Stimulated activated CD4-positive, alpha-beta T cell treated with anti-CD3 and anti-CD28 coated beads, Interleukin-4, amount 100 ng/mL, for 48 hours (primary cell): ENCODE measurements at places on chromosomes 11 and 22.

DNA sequence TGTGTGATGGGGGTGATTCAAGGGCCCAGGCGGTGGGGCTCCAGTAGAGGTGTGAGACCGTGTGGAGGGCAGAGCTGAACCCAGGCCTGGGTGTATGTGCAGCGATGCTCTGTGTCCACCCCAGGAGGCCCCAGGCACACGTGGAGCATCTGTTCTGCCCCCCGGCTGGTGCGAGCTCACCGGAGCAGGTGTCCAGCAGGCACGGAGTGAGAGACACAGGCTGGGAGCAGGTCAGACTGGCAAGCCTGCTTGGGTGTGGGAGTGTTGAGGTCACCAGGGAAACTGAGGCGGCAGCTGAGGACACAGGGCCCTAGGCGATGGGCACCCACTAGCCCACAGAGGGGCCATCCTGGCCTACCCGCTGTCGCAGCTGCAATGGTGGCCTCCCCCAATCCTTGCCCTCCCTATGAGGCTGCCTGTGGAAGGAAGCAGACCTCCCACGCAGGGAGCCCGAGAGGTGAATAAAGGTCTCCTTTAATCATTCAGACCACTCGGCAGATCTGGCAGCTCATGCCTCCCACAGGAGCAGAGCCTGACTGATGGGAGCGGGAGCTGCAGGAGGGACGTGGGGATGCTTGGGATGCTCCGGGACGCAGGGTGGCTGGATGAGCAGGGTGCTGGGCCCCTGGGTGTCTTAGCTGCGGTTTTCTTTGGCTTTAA is 1165.1 kb downstream of the BRD1 start:
- no peak for DNase-seq

DNA sequence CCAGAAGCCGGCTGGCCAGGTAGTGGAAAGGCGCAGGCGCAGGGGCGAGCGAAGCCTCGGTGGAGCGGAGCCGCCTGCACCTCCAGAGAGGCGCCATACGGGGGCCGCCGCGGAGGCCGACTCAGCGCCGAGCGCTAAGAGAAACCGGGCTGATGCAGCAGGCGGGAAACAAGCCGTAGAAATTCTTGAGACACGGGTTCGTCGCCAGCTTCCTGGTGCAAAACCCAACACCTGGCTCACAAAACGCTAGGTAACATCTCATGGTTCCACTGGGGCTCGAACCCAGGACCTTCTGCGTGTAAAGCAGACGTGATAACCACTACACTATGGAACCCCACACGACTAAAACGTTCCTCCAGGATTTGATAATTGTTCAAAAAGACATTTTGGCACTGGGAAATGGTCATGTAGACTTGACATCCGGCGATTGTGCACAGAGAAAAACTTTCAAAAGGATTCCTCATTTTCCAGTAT is 39.1 kb downstream of the OR4D9 start:
- peak; percentile 87 for DNase-seq

GRCh38 chr11:48182860-48183526 is 33.6 kb upstream of the OR4B1 start:
- no peak for DNase-seq

- DNase-seq: no peak
Measured at GRCh38 chr22:42799461-42800405, 57.3 kb downstream of the ARFGAP3 start.

DNA sequence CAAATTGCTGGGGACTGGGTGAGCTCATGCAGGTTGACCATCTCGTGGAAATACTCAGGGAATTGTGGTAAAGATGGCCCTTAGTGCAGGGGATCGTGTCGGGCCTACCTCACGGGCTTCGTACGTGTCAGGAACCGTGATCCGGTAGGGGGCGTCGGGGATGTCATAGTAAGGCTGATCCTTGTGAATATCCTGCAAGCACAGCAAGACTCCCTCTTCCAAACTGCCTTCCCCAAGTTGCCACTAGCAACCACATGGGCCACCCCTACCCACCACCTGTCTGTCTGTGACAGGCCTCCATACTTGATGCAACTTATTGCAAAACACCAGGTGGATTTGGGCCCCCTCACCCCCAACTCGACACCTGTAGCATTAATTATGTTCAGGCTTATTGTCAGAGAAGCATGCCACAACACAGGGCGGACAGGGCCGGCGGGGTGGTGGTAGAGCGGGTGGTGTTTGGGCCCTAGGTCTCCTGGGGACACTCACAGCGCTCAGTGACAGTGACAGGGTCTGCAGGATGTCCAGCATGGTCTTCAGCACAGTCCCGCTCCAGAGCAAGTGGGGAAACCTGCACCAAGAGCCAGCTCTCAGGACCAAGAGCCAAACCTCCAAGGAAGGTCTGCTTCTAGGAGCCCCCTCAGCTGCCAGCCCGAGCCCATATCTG is 22.6 kb upstream of the SERPIND1 start:
- DNase-seq: no peak

GRCh38 chr22:45577746-45578523 is 75.3 kb downstream of the FBLN1 start:
- DNase-seq: peak; percentile 66

- DNase-seq: no peak
Measured at GRCh38 chr22:45946805-45947600, 30.0 kb downstream of the WNT7B start.

GRCh38 chr22:43840431-43840830 is 21.9 kb downstream of the SULT4A1 start:
- DNase-seq: no peak

DNA sequence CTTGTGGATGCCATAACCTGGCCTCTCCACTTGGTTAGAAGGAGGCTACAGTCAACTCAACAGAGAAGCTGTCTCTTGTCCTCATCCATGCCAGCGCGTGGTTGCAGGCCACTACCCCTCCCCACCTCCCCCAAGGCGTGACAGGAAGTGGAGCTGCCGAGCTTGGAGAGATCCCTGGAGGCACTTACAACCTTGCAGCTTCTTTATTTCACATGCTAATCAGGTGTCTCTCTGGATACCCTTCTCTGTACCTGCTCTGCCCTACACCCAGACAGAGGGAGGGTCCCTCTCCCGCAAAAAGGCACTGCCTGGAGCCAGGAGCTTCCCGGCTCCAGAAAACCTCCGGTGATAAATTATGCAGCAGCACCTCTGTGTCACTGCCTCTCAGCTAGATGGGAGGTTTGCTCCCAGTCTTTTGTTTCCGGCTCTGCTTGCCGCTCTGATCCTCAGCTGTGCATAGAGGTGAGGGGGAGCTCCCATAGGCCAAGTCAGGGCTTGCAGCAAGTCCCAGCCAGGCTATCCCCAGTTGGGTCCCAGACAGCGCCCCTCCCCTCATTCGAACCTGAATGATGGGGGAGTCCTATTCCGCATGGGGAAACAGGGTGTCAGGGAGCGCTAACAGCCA is 5.7 kb downstream of the LRP4 start:
- DNase-seq: no peak

DNA sequence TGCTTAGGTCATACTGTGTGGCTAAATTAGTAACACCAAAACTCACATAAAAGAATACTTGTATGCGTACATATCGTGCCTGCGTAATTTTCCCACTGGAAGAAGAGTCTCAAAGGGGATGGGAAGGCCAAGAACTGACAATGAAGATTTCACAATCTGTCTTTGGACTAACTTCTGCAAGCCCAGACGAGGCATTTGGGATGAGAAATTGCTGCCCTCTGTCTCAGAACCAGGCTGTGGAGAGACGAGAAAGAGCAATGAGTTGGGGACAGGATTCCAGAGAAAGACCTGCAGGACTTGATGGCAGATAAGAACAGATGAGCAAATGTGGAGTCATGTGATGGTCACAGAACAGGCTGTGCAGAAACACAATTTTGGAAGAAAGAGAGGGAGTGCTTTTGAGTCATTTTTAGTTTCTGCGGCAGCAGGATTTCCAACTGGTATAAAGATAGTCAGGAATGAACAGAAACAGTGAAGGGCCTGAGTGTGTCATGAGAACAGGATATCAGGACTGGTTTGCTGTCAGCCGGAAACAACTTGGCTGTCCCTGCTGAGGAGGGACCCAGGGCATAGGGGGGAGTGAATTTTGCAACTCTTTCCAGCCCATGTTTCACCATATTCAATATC is 82.7 kb upstream of the CTSC start:
- DNase-seq: no peak

- no peak for DNase-seq
Measured at GRCh38 chr11:11841116-11841722, 553 bp upstream of the USP47 start.

GRCh38 chr11:1460396-1460985 is 26.1 kb downstream of the MOB2 start:
- DNase-seq: no peak

DNA sequence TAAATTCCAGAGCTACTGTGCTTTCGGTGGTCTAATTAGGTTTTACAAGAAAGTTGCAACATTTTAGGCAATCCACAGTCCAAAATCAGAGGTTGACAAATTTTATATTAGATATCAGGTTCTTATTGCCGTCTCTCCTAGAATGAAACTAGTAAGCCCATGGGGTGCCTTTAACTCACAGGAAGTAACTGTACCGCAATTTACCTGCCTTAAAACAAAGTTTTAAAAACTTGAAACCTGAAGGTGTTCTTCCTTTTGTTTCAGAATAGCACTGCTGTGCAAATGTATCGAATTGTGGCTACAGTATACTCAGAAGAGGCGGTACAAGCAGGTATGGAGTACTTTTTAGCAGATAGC is 77.2 kb downstream of the PISD start:
- no peak for DNase-seq

- no peak for DNase-seq
Measured at GRCh38 chr11:59708537-59708936, 5.1 kb downstream of the OR10V1 start.

- no peak for DNase-seq
Measured at GRCh38 chr22:27480487-27480886, 321.1 kb downstream of the MN1 start.

DNA sequence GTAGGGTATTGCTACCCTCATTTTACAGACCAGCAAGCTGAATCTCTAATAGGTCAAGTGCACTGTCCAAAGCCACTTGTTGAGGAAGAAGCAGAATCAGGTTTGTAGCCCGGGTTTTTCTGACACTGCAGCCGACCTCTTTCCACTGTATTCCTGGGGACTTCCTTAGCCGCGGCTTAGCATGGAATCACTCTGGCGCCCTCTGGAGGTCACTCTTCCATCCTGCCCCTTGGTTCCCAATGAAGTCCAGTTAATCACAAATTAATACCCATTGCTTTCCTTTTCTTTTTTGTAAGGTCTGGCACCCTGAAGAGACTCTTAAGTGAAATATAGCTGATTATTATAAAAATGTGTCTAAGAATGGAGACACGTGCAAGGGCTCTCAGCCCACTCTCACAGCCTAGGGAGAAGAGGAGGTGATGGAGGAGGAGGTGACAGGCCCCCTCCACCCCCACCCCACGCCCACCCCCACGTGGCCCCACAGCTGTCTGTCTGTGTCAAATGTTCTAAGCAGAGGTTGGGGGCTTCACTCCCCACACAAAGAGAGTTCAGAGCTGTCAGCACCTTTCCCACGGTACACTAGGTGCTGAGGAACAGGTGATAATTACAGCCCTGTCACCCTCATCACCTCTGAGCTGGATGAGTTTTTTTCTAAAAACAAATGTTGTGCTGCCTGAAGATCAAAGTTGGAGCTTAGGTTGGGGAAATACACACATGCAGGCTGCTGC is 57.7 kb upstream of the DRD2 start:
- DNase-seq: peak; percentile 40

DNA sequence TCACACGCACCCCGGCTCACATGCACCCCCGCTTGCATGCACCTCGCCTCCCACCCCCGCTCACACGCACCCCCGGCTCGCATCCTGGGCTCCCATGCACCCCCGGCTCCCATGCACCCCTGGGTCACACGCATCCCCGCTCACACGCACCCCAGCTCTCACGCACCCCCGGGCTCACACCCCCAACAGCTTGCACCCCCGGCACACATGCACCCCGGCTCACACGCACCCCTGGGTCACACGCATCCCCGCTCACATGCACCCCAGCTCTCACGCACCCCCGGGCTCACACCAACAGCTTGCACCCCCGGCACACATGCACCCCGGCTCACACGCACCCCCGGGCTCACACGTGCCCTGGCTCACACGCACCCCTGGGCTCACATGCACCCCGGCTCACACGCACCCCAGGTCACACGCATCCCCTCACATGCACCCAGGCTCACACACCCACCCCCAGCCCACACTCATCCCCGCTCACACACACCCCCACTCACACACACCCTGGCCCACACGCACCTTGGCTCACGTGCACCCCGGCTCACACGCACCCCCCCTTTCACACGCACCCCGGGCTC is 16.2 kb downstream of the TSPAN4 start:
- no peak for DNase-seq

- no peak for DNase-seq
Measured at GRCh38 chr22:28297504-28297903, 378.4 kb upstream of the PITPNB start.

GRCh38 chr11:66625041-66625751 is 8.8 kb downstream of the RBM14 start:
- no peak for DNase-seq

DNA sequence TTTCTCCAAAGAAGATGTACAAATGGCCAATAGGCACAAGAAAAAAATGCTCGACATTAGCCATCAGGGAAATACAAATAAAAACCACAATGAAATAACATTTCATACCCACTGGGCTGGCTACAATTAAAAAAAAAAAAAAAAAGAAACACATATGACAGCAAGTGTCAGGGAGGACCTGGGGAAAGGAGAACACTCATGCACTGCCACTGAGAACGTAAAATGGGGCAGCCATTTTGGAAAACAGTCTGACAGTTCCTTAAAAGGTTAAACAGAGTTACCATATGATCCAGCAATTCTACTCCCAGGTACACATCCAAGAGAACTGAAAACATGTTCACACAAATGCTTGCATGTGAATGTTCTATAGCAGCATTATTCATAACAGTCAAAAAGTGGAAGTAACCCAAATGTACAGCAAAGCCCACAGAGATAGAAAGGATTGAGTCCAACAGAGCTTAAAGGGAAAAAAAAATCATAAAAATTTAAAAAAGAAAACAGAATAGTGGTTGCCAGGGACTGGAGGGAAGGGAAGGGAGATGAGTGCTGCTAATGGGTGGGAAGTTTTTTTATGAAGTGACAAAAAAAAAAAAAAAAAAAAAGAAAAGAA is 48.4 kb upstream of the CYP2D6 start:
- DNase-seq: no peak

DNA sequence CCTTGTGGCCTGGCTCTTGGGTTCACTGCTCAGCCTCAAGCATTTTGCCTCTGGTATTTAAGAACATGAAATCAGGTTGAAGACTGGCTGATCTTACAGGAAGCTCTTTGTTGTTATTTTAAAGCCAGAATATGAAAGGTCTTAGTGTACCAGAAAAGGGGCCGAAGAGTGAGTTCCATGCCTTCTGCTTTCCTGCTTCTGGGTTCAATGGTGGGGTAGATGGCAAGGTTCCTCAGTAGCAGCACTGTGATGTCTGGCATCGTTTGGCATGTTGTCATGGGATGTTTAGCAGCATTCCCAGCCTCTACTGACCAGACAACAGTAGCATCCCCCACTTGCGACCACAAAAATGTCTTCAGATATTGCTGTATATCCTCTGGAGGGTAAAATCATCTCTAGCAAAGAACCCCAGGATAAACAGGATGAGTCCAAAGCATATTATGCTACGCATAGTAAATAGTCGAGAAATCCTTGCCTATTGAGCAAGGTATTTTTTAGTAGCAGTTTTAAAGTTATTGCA is 2.4 kb downstream of the VPS26B start:
- no peak for DNase-seq
